ENCODE measurements at places on chromosomes 1 and 21.

- DNase-seq: no peak
Measured at GRCh38 chr21:35102488-35103371, 53.6 kb upstream of the RUNX1 start.

GRCh38 chr1:70993798-70994197 lies 53.8 kb downstream of the PTGER3 start:
- no peak for DNase-seq

- DNase-seq: no peak
Measured at GRCh38 chr21:45511661-45512431, 30.4 kb downstream of the SLC19A1 start.

DNA sequence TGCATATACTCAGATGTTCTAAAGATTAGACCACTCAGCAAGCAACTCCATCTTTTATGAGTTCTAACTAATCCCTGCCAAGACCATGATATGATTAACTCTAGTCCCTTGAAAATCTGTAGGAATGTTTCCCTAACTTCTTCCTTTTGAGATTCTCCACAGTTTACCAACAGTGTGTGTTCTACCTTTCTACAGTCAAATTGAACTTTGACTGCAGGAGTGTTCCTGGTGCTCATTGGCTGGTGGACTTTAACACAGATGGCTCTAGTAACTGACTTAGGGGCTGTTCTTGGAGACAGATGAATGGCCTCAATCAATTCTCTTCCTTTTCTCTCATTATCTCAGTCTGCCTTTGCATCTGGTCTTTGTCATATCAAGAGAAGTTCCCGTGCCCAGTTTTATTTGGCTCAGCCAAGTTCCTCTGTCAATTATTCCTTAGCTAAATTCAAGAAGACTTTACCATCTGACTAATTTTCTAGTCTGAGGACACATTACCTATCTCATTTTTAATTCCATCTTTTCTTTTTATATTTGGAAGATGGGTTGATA lies 643.9 kb upstream of the CAMK1G start:
- DNase-seq: no peak

DNA sequence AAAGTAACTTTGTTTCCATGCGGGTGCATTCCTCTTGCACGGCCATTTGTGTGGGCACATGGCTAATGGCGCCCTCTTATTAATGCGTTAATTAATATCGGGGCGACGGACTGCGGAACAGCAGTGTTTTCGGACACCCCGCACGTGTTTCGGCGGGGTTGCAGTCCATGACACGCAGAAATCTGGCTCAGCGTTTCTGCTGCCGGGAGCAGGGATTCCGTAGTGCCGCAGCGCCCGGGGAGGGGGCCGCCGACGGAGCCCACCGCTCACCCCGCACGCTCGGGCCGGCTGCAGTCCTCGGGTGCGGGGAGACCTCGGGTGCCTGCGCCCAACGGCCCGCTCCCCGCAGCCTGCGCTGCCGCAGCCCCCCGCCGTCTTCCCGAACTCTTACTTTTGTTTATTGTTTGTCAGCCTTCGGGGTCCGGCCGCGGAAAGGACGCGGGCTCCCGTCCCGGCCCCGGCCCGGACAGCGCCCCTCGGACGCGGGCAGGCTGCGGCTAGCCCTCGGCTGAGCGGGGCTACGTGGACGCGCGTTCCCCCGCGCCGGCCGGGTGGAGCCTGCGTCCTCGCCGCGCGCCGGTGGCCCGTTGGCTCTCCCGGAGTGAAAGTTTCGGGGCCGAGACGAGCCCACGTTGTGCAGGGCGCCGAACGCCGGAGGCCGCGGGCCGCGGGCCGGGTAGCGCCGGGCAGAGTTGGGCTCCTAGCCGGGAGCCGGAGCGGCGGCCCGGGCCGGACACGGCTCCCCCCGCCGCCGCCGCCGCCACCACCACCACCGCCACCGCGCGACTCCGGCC lies 849 bp downstream of the NFIA start:
- DNase-seq: no peak

All from activated CD4-positive, alpha-beta T cell treated with anti-CD3 and anti-CD28 coated beads for 1 hour (primary cell).